ENCODE measurements at places on chromosomes 2 and 18.

DNA sequence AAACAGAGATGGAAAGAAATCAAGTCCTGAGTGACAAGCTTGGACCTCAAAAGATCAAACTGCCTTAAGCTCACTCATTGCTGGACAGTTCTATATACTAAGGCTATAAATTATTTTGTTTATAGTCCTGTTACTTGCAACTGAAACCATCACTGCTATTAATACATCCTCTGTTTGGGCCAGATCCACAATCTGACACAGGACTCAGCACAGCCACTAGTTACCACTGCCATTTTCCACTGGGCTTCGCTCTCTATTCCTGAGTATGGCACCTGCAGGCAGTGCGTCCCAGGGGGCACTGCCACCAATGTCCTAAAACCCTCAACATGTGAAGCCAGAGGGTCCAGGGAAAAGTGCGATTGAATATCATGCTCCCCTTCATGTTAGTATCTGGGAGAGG, 52.3 kb downstream of the CYP26B1 start:
- no peak for DNase-seq

DNA sequence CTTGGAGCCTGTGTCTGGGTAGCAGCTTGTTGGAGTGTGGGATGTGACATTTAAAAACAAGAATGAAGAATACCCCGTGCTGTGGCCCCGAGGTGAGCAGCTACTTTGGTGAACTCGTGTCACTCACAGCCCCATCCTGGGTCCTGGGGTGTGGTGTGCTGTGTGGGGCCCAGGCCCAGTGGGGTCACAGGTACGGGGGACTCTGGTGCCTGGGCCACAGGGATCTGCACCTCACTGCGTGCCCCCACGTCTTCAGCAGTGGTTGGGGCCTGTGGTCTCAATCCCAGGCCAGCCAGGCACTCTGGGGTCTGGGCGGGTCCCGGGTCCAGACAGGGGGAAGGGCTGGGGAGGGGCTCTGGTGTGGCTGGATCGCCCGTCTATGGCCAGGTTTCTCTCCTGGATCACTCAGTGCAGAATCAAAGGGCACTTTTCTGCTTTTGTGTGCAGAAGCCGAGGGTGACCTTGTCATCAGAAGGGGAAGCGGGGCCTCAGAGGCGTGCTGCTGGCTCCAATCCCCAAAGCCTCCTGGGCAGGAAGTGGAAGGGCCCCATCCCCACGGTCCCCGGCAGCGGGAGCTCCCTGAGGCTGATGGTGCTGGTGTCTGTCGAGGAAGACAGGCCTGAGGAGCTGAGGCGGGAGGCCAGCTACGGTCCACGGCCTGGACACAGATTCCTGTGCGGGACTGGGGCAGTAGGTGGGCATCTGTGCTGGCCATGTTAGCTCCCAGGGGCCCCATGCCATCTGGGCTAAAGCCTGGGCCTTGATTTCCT, 1.4 kb downstream of the GPR35 start:
- no peak for DNase-seq

DNA sequence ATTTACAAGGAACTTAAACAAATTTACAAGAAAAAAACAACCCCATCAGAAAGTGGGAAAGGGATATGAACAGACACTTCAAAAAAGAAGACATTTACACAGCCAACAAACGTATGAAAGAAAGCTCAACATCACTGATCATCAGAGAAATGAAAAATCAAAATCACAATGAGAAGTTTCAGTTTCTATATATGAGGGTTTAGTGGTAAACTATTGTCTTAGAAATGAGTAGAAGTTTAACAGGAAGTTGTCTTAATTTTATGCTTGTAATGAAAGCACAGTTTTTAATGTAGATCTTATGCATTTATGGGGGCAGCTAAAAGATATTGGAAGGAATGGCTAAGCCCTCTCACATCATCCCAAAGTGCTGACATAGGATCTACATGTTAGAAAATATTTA, 325.4 kb downstream of the ERBB4 start:
- no peak for DNase-seq

- no peak for DNase-seq
Observed at GRCh38 chr2:25989154-25989553, 6.9 kb upstream of the KIF3C start.

DNA sequence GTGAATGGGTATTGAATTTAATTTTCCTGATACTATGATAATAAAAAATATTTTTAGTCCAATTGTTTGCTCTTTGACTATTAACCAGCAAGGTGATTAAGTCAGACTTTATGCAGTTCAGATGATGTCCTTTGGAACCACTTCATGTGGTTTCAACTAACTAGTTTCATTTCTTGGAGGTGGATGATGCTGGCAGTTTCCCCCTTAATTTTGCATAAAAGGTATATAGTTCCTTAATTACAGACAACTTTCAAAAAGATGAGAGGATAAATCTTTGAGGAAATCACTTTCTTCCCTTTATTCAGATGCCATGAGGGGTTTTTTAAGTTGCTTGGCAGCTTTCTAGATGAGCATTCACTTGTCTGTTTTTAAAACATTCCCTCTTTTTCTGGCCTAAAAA, 223.1 kb downstream of the PHLPP1 start:
- no peak for DNase-seq

DNA sequence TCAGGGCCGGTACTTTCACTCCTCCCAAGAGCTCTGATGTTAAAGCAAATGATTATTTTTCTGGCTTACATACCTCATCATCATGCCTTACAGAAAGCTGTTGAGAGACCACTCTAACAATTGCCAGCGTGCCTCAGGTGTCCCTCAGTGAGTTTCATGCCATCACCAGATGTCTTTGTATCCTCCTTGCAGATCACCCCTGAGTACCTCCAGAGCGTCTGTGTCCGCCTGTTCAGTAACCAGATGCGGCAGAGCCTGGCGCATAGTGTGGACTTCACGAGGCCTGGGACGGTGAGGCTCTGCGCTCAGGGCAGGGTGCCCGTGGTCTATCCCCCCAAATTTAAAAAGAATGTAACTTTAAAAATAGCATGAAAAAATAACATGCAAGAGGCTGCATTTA, 41.3 kb downstream of the ARMC9 start:
- DNase-seq, result no peak

GRCh38 chr2:75822336-75822735, 111.6 kb upstream of the GCFC2 start:
- DNase-seq, result no peak
